ENCODE measurements at places on chromosomes 4 and X. TPM values are rescaled to one million over a fixed set of nuclear protein-coding genes. Genes with fewer than 3 reads are reported as not detected.

The EIF4E gene
- 80.1 TPM for total RNA-seq

The ABCG2 gene
- total RNA-seq: 1.2 TPM

The SRPK3 gene
- total RNA-seq: not detected

The GSTCD gene
- 13.8 TPM for total RNA-seq

All from activated CD4-positive, alpha-beta memory T cell treated with anti-CD3 and anti-CD28 coated beads, Interleukin-2, amount 10 ng/mL, durations not matched to agents 7 days and 5 days (primary cell).